ENCODE measurements at places on chromosomes 11 and 22.

- no peak for DNase-seq
Measured at GRCh38 chr22:49577168-49578060, 250.3 kb downstream of the BRD1 start.

DNA sequence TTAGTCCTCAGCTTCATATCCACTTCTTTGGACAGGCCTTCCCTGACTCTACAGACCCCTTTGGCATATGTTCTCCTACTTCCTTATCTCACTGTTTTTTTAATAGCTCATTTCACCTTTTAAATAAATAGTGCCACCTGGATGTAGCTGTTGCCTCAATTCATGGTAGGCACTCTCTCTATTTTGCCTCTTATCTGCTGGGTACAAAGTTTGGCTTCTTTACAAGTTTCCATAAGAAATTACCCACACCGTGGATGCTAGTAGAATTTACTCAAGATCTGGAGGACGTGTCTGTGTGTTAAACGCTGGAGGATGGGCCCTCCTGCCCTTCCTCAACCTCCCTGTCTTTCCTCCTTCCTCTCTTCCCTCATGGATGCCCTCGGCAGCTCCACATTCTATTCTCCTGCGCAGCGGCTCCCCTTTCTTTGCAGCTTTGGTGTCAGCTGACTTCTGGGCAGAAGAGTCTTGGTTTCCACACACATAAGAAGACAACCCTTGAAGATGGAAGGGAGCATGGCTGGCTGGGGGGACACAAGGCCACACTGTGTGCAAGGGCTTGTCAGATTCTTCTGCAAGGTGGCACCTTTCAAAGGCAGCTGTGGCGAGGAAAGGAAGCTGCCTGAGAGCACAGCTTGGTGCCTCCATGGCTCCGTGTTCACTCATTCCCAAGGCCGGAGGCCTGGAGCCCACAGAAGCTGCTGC is 212.6 kb downstream of the SNX19 start:
- DNase-seq, result no peak

DNA sequence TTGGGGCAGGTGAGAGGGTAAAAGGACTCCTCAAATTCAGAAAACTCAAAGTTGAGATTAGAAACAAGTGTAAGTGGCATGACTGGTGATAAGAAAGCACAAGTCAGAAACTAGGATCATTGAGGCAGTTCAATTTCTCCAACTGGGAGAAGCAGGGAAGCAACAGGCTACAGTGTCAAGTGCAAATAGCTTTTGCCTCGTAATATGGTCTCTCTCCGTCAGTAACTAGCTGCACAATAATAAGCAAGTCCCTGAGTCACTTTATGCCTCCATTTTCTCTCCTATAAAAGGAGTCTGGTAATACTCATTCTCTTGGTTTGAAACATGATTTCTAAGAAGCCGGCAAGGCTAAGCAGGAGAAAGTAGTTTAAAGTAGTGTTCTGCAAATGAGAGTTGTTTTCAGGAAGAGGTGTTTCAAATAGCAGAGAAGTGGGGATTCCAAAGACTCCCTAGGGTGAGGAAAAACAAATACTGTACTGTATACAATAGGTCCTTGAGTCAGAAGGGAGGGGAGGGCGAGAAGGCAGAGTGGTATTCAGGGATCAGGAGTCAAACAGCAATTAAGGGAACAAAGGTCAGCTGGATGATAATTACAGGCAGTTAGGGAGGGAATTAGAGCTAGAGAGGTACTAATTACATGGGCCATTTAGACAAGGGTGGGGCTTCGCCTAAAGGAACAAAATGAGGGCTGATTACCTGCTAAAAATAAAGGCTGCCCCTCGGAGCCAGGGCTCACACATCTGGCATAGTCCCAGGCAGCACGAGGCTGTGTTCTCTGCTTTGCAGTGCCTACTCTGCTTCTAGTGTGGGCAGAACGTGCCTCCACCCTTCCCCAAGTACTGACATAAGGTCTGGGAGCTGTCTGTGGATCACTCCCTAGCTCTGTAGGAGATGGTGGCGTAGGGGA is 96.0 kb upstream of the BDNF start:
- DNase-seq, result no peak

DNA sequence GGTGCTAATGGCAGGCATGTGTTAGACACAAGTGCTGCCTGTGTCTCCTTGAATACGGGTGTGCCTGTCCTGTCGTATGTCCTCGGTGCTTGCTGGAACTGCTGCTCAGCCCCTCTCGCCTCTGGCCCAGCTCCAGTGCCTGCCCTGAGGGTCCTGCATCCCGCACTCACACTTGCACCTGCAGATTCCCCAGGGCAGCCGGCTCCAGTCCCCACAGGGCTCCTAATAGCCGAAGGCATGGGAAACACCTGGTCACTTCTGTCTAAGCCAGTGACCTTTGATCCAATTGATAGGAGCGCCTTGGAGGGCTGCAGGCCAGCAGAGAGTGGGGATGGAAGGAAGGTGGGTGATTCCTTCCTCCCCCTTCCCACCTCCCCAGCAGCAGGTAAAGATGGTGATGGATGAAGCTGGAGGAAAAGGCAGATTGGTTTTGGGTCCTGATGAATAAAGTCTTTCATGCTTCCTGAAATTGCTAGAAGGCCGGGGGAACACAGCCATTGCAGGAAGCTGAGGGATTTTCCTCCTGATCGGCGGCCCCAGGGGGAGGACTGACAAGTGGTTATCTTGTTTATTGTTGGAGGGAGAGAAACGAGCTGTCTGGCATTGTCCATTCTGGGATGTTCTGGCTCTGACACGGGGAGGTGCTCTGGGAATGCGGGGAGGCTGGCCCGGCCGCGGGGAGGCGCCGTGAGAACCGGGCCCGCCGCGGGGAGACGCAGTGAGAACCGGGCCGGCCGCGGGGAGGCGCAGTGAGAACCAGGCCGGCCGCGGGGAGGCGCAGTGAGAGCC is 110.9 kb upstream of the B3GAT1 start:
- DNase-seq, result no peak

DNA sequence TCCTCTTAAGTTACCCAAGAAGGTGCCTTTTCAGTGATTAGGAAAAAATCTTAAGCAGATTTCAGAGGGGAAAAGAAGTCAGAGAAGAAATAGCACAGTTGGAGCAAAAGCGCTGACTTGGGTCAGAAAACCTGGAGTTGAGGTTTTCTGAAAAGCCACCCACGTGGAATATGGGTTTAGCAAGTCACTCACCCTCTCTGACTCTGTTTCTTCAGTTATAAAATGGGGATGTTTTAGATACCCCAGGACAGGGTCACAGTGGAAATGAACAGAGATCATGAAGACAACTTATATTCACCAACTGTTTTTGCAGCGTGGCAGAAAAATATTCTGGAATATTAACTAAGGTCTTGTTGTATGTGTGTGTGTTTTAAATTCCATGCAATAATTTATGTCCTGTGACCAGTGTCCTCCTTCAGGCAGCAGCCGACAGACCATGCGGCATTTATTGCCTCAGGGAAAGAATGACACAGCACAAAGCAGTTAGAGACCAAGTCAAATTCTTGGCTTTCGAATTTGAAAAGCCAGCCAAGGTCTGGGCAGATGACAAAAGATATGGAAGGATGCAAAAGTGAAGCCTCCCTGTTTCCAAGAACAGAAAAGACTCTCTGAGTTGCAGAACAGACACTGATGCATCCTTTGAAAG is 119.9 kb downstream of the MIAT start:
- DNase-seq, result peak; percentile 69

- peak; percentile 43 for DNase-seq
Measured at GRCh38 chr11:48107188-48107704, 109.4 kb upstream of the OR4B1 start.

DNA sequence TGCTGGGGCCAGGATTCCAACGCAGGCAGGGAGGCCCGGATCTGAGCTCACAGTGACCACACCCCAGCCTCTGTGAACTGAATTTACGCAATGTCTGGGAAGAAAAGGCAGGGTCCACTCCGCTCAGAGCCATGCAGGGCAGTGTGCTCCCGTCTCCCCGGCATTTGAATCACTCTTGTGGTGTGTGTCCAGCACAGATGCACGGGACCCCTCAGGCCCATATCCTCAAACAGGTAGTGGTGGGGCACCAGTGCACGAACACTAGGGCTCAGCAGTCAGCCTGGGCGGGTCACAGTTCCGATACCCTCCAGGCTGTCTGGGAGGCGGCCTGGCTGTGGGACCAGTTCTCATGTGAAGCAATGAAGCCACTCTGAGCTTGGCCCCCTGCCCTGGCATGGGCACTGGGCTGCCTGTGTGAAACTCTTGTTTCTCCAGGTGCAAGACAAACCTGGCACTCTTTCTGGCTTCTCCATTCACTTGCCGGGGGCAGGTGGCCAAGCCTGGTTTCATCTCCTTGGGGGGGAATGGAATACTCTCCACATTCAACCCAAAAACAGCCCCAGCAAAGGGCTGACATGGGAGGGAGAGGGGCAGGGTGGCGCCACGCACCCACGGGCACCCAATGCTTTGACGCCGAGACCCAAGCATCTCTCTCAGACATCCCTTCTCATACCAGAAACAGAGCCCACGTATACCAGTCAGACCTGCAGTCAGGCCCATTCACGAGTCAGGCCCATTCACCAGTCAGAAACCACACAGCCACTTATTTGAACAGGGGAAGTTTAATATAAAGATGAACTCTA is 14.3 kb downstream of the DHCR7 start:
- DNase-seq, result peak; percentile 46

DNA sequence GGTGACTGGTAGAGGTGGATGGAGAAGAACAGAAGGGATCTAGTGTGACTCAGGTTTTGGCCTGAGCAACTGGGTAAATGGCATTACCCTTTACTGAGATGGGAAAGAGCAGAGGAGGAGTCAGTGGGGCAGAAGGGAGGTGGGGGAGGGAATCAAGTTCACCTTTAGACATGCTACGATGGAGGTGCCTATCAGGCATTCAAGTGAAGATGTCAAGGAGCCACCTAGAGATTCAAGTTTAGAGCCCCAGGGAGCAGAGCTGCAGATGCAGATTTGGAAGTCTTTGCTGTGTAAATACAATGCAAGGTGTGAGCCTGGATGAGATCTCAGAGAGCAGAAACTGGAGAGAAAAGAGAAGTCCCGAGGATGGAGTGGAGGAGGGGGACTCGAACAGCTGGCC is 979 bp upstream of the MOGAT2 start:
- DNase-seq, result no peak

- DNase-seq, result peak; percentile 42
Measured at GRCh38 chr22:35540595-35541253, at the start of gene RASD2. TSS of gene RASD2 (plus strand) at chr22:35540831. CDS start at chr22:35546810, 5,979 bp downstream.

- no peak for DNase-seq
Measured at GRCh38 chr22:19887256-19887985, 32.7 kb upstream of the GNB1L start.

DNA sequence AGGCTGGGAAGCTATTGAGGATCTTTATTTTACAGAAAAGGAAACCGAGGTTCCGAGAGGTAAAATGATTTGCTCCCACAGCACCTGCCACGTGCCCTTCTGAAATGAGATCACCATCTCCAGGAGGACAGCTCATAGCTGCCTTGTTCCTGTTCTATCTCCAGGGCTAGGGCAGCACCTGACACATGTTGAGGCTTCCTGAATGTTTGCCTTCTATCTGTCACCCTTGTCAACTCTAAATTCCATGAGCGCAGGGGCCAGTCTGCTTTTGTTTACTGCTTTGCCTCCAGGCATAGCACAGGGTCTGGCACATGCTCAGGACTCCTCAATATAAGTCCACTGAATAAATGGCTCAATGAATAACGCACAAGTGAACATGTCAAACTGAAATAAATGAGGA is 24.1 kb downstream of the ASCC2 start:
- no peak for DNase-seq

- no peak for DNase-seq
Measured at GRCh38 chr11:96960476-96960875, 570.7 kb downstream of the JRKL start.

DNA sequence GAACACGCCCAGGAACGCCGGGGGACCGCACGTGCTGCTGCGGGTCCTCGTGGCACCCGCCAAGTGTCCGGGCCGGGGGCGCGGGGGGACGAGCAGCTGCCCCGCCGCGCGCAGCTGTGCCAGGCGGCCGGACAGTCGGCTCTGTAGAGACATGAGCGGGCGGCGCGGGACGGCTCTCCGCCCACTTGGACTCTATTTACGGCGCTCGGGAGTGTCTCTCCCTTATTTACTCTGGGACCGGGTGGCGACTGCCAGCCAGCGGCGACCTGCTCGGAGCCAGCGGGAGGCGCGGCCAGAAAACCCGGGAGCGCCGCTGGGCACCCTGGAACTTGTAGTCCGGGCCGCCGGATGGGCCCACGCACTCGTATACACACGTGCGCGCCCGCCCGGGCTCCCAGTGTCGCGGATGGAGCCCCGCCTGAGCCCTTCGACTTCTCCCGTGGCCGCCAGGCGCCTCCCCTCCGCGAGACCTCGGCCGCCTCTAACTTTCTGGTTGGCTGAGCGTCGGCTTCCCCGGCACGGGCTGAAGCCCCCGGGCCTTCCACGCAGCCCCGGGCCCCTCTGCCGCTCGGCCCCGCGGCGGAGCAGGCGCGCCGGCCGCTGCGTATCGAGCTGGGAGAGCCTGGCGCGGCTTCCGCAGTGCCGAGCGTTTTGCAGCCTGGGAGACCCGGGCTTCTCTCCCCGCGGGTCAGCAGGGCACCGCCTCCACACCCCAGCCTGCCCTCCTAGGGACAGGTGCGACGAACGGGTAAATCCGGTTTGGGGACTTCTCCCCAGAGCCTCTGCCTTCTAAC is at the start of gene MACROD1:
Gene MACROD1, minus strand, starts transcription at position 272 of the 794 bp plus-strand sequence. Its CDS starts 119 bp downstream, at position 153.
- peak; percentile 91 for DNase-seq

DNA sequence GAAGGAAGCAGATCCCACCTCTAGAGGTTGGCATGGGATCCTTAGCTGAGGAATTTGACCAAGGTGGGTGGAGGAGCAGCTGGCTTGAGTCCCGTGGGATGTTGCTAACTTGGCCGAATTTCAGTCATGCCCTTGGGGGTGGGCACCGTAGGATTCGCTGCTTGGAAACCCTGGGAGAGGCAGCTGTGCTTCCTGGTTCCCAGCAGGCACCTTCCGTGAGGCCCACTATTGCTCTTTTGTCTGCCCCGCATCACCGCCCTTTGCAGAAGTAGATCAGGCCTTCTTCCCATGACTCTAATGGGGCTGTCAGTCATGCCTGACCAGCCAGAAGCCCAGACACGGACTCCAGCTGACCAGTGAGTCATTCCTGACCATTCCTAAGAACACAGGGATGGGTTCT is 292.3 kb upstream of the SYN3 start:
- DNase-seq, result no peak

- peak; percentile 1 for DNase-seq
Measured at GRCh38 chr11:76800466-76801200, 17.5 kb downstream of the TSKU start.

- DNase-seq, result peak; percentile 37
Measured at GRCh38 chr22:22201185-22201929, 43.2 kb upstream of the VPREB1 start.

- no peak for DNase-seq
Measured at GRCh38 chr22:41508770-41509170, 35.5 kb downstream of the POLR3H start.

GRCh38 chr22:50720301-50721256 is 17.4 kb upstream of the ACR start:
- no peak for DNase-seq

DNA sequence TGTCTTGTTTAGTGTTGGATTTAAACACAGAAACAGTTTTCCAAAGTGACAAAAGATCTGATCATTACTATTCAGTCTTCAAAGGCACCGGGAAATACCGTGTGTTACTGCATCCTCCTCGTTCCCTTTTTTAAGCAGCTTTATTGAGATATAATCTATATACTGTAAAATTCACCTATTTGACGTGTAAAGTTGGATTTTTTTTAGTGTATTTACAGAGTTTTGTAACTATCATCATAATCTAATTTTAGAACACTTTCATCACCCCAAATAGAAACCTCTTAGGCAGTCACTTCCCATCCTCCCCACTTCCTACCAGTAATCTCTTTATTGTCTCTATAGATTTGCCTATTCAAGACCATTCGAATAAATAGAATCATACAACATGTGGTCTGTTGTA is 1.4 kb downstream of the ANO5 start:
- no peak for DNase-seq

- DNase-seq, result peak; percentile 16
Measured at GRCh38 chr11:119056421-119056999, 495 bp downstream of the HYOU1 start.

GRCh38 chr11:10605941-10606381 is 37.5 kb upstream of the LYVE1 start:
- peak; percentile 81 for DNase-seq

Measured in muscle of leg (tissue), 16 donors.